ENCODE measurements at places on chromosomes 5 and 9.

GRCh38 chr5:80620211-80620610, 34.2 kb upstream of the MSH3 start:
- no peak for DNase-seq

DNA sequence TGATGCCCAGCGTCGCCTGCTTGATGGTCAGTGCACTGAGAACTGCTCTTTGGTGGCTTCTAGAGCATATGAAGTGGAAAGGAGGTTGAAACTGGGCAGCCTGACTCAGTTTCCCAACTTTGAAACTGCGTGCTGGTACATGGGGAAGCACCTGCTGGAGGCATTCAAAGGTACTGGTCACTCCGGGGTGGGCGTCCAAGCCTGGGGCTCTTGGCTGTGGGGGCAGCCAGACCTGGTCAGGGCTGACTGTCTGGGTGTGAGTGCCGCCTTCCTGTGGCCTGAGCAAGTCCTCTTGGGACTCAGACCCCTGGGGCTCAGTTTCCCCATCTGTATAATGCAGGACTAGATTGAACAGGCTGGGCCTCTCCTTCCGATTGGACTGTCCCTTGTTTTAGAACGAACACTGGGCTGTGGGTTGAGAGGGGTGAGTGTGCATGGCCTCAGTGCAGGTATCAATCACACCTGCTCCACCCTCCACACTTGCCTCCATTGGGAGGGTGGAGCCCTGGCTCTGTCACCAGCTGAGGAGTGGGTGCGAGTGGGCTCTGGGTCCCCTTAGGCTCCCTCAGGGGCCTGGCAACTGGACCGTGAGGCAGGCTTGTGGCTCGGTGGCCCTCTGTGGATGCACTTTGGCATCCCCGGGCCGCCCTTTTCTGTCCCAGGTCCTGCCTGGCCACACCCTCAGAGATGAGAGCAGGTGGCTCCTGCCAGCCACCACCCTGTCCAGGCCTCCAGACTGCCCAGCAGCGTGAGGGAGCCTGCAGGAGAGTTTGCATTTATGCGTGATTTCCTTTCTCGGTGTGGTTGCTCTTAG, 80.2 kb downstream of the PHF2 start:
- DNase-seq, result no peak

GRCh38 chr5:93008502-93009207, 572.4 kb downstream of the NR2F1-AS1 start:
- no peak for DNase-seq

GRCh38 chr9:68552700-68553476, 12.2 kb upstream of the TMEM252 start:
- DNase-seq, result no peak

DNA sequence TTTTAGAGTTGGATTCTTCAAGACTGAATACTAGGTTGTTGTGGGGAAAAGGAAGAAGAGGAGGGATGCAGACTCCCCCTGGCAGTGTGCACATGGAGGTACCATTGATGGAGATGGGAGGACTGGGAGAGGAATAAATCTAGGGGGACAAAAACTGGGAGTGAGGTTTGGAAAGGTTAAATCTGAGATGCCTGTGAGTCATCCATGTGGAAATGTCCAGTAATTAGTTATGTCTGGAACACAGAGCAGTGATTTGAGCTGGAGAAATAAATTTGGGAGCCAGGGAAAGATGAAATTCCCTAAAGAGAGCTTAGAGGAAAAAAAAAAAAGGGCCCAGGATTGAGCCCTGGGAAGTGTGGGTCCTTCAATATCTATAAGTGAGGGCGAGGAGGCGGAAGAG, 8.0 kb upstream of the CCIN start:
- DNase-seq, result no peak

GRCh38 chr5:52856564-52856963, 68.8 kb downstream of the ITGA1 start:
- no peak for DNase-seq

DNA sequence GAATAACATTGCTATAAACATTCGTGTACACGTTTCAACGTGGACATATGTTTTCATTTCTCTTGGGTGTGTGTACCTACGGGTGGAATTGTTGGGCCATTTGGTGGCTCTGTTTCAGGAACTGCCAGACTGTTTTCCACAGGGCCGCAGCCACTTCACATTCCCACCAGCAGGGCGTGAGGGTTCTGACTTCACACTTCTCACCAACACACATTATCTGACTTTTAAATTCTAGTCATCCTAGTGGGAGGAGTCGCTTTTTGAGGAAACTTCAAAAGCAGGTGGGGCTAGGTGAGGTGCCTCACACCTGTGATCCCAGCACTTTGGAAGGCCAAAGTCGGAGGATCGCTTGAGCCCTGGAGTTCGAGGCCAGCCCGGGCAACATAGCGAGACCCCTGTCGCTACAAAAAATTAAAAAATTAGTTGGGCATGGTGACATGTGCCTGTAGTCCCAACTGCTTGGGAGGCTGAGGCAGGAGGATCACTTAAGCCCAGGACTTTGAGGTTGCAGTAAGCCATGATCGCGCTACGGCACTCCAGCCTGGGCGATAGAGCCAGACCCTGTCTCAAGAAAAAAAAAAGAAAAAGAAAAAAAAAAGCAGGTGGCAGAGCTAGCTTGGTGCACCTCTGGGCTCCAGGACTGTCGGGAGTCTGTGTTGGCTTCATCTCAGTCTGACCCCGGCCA, 28.5 kb downstream of the TSPAN17 start:
- no peak for DNase-seq

GRCh38 chr5:43274435-43275114, 38.6 kb downstream of the HMGCS1 start:
- DNase-seq, result no peak

GRCh38 chr9:97468658-97469448, 32.6 kb upstream of the TMOD1 start:
- peak; percentile 82 for DNase-seq

DNA sequence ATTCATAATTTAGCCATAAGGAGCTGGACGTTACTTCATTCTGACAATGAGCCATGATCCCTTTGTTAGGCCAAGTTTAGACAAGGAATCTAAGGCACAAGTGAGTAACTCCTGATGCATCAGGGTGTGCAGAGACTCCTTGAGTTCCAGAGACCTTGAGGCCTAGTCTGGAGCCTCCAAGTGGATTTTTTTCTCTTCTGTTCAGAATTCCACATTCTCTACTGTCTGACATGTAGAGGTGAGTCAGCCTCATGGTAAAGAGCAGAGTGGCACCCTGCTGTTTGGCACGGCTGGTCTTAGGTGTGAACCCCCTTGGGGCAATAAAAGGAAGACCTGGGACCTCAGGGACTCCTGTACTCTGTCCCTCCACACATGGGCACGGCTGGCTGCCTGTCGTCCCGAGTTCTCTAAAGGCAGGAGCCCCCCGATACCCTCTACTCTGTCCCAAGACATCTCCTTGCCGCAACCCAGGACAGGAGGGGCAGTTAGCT, 22.0 kb upstream of the TGFBI start:
- DNase-seq, result no peak

DNA sequence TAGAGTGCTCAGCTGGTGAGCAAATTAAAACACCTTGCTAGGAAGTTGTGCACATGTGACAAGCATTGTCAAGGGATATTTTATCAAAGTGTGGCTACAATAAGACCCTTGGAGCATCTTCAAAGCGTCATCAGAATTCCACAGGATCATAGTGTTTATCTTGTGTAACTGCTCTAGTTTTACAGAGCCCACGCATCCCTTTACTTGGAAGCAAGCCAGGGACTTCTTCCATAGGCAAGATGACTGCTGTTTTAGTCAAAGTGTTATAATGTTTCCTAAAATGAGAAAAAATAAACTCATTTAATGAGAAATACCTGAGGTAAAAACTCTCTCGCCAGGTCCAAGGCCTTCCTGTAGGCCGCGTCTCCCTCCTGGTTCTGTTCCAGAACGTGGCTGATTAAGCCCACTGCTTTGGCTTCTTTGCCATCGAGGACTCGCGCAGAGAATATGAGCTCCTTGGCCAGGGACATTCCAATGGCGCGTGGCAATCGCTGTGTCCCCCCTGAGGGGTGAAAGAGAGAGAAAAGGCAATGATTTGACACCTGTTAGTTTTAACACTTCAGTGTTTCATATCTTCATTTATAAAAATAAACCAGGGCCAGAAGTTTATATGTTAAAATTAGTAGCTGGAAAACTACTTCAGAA, 141.1 kb downstream of the AUH start:
- DNase-seq, result no peak

DNA sequence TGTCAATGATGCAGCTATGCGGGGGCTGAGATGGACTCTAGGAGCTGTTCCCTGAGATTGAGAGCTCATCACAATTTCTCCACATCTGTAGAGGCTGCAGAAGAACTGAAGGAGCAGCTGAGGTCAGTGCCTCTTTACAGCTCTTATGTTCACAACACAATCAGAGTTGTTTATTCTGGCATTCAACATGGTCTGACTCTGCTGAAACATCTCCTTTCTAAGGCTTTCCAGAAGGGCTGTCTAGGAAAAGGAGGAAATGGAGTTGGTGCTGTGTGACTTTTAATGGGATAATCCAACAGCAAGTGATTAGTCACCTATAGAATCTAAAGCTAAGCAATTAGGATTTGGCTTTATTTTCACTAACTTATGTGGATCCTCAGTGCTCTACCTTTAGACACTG, 6.0 kb downstream of the POU5F2 start:
- no peak for DNase-seq

DNA sequence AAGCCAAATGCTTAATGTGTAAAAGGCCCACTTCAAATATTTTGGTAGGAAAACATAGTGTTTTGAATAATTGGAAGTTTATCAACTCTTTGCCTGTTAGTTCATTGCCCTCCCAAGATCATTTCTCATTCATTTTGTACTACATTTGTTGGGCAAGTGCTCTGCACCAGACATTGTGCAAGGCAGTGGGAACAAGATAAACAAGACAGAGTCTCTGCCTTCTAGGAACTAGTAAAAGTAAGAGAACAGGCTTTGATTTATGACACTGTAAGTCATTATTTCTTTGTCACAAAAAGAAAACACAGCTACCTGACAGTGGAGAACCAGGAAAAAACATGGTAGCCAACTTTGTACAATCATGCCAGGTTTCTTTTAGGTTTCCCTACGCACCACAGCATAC, 63.7 kb upstream of the PAM start:
- no peak for DNase-seq

- no peak for DNase-seq
Observed at GRCh38 chr5:113293975-113294310, 140.8 kb downstream of the TSSK1B start.

DNA sequence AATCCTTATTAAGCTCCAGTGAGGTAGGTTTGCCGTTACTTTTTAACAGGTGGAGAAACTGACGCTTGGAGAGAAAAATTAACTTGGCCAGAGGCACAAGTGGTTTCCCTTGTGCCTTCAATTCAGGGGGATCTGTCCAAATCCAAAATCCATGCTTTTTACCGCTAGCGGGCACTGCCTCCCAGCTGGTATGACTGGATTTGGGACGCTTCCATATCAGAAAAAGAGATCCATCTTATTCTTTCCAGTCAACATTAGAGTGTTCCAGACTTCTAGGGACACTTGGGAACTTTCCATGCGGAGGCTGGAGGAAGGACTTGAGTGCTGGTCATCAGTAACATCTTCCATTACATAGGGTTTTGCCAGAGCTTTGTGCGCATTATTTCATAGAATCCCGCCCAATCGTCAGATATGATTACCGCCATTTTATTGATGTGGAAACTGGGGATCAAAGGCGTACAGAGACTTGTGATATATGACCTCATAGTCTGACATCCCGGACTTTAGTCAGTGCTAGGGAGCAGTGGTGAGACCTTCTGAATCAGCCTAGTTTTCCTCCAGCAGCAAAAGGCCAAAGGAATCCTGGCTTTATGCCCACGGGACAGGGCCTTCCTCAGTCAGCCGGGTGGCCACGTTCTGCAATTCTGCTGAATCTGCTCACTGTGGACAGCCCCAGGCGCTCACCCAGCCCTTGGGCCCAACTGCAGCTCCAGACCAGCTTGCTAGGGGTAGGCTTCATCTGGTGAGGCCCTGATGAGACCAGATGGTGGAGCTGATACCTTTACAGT, 1.1 kb upstream of the GNPDA1 start:
- DNase-seq, result no peak

GRCh38 chr5:15577831-15578230, 77.9 kb downstream of the FBXL7 start:
- DNase-seq, result no peak

Data from D341Med (cell line).